ENCODE measurements at places on chromosomes 4 and X.

DNA sequence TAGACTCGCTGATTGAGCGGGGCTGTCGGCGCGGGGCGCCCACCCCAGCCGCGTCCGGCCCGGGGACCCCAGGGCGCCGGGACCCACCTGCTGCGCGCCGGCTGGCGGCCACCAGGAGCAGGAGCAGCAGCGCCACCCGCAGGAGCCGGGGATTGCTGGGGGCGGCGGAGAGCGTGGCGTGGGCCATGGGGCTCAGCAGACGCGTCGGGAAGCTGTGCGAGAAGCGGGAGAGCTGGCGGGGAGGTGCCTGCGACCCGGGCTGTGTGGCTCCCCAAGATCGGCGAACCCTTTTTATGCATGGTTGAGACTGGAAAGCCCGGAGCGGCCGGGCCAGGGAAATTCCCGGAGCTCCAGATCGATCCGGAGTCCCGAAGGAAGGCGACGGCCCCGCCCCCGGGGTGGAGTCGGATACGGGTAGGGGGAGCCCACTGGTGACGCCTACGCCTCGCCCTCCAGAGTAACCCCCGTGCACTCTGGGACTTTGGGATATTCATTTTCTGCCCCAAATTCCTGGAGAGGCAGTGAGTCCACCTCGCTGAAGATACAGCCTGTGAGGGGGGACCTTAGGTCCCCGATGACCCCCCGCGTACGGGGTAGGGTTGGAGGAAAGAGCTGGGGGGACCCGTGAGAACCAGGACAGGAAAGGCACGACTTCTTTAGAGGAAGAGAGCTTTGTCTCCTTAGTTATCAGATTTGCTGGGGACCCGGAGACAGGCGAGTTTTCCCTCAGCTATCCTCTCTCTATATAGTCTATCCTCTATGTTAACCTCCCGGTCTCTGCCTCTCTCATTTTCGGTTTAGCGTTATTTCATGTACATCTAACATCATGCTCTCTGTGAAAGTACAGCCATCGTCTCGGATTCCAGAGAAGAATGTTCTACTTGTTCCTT lies at the start of gene CXCL3:
Gene CXCL3 (minus strand): TSS at position 265 of the 890 bp plus-strand sequence. CDS start 78 bp downstream, at position 187.
- no peak for DNase-seq

- no peak for DNase-seq
Observed at GRCh38 chrX:40157228-40158035, 59.7 kb upstream of the BCOR start.

- DNase-seq: no peak
Observed at GRCh38 chr4:1521821-1522361, 115.6 kb upstream of the NKX1-1 start.

GRCh38 chrX:20252381-20253231 lies 14.1 kb downstream of the RPS6KA3 start:
- DNase-seq: no peak

DNA sequence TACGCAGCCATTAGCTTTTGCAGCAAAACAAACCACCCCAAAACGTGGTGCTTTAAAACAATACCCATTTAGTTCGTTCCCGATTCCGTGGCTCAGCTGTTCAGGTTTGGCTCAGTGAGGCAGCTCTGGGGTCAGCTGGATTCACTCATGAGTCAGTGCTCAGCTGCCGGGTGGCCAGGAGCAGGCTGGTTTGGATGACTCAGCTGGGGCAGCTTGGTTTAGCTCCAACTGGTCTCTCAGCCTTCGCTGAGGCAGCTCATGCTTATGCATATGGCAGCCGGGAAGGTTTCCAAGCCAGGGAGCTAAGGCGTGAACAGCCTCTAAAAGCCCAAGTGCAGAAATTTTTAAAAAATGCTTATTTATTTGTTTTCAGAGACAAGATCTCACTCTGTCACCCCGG lies 13.3 kb upstream of the CD99 start:
- DNase-seq: no peak

Data from GM12891 (cell line).